ENCODE measurements at places on chromosomes 3 and 15.

GRCh38 chr15:74955017-74955416, 1.6 kb downstream of the RPP25 start:
- no peak for DNase-seq

GRCh38 chr3:48563382-48563918, at the start of gene UCN2:
Gene UCN2, minus strand, starts transcription at chr3:48563781. Its CDS starts 657 bp downstream, at chr3:48563124.
- DNase-seq = no peak

GRCh38 chr3:8489278-8489792, 12.3 kb upstream of the LMCD1 start:
- DNase-seq = no peak

- no peak for DNase-seq
These were observed 88.7 kb downstream of the GPR156 start for GRCh38 chr3:120196333-120196732.

DNA sequence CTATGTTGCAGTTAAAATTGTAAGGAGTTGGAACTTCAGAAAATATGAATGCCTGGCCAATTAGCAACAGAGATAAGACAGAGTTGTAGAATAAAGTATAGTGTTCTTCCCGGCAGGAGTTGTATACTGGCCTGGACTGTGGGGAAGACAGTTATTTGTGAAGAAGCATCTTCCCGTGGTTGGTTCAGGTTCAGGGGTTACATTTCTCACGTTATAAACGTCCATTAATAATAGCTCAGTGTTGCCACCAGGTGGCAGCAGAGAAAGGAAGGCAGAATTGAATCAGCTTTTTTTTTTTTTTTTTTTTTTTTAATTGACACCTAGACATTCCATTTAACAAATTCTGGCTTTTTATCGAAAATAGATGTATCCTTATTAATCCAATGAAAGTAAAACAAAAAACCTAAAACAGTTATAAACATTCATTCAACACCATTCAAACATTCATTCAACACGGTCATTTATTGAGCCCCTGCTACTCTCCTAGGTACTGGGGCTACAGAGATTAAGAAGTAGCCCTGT, 66.4 kb upstream of the NR2E3 start:
- DNase-seq = peak; percentile 37

GRCh38 chr3:188421151-188421821, 267.3 kb downstream of the LPP start:
- no peak for DNase-seq

DNA sequence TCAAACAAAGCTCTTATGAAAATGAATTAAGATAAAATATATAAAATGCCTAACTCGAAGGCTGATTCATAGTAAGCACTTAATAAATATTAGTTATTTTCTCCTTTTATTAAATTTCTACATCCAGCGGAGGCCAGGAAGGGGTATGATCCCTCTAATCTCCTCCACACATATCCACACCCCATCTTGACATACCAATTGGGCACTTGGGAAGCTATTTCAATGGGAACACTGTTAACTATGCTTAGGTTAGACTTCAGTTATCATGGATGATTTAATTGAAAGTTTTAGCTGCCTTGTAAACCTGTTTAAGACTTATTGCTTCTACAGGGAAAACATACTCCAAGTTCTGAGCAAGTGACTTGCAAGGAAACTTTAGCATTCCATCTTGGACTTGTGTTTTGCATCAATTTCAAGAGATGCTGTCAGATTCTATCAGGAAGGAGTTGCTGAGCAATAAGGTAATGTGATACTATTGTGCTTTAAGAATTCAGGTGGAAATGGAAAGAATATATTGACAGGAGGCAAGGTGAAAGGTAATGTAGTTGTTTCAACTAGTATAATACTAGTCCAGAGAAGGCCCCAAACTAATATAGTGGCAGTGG, 120.4 kb upstream of the TSPAN3 start:
- DNase-seq = no peak

DNA sequence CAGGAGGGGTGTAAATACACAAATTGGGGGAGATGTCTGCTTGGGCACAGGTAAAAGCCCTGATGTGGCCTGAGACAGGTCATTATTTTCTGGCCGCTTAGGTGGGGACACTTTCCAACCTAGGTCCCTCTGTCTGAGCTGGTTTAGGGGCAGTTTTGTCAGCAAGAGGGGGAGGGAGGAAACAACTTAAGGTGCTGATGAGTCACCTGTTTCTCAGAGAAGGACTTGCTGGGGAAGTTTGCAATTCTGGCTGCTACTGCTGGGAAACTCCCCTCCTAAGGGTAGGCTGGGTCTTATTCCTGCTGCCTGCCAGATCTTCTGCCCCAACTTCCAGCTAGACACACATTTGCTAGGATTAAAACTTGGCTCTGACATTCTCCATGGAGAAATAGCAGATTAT, 4.8 kb upstream of the RHOV start:
- DNase-seq = no peak

DNA sequence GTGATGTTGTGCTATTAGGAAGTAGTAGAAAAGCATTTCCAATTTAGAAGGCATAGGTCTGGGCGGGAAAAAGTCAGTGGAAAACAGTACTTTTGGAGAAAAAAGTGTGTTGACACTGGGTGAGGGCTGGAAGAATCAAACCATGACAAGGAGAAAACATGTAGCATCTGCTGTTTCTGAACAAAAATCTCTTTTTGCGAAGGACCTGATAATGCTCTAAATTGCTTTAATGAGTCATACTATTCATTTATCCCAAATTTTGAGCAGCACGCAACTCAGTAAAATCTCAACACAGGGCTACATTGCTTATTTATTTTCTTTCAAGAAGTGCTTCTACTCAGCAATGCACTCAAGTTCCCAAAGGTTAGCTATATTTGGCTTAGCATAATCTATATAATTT, 292.7 kb downstream of the DIPK2A start:
- no peak for DNase-seq

DNA sequence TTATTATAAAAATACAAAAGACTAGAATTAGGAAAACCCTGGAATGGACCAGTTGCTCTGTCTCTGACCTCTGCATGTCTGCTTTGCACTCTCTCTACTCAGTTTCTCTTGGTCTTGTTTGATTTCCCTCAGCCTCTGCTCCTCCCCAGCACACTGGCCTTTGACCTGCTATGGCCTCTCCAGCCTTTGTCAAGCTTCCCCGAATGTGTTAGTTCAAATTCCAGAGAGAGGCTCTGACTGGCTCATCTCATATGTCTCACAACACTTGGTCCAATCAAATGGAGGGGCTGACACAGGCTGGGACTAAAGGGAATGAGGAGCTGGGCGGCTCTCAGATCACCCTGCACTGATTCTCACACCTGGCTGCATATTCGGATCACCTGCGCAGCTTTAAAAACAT, 52.4 kb upstream of the CMTM8 start:
- DNase-seq = no peak

DNA sequence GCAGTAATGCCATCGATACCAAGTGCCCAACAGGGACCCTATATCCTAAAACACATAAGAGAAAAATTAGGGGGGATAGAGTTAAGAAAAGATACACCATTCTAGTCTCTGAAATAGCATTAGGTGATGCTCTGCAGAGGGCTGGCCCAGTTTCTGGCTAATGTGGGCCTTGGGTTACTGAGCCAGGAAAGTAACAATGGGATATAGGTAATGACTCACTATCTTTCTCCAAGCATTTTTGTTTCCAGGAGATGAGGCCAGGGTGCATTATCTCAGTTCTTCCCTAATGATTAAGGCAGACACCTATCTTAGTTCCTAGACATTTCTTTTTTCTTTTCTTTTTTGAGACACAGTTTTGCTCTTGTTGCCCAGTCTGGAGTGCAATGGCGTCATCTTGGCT, 50.0 kb downstream of the PRKAR2A start:
- DNase-seq = no peak

DNA sequence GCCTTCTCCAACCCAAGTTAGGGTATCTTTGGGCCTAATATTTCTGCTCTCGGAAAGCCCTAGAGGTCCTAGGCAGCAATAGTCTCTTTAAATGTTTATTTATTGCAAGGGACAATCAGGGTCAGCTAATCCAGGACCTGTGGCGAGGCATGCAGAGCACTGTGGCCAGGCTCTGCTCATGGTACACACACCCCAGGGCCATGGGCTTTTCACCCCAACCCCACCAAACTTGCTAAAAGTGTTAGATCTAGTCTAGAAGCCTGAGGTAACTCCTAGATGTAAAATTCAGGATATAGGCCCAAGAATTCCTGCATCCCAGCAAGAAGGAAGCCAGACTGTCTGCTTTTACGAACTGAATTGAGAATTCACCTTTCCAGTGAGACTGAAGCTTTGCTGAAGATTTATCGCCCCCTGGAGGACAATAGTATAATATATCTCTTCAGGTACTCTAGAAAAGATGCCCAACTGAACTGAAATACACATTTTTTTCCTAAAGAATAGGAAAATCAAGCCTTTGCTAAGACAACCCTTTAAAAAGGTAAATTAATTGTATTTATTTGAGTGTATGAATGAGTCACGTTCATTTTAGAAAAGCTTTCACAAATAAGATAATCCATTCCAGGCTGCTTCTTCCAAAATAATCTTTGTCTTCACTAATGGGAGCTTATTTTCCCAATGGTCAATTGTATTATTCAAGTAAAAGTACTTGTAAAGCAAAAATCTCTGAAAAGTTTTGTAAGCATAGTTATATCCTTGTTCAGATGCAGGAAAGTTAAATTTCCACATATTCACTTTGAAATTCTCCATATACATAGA, 89.8 kb downstream of the LRRC3B start:
- no peak for DNase-seq

DNA sequence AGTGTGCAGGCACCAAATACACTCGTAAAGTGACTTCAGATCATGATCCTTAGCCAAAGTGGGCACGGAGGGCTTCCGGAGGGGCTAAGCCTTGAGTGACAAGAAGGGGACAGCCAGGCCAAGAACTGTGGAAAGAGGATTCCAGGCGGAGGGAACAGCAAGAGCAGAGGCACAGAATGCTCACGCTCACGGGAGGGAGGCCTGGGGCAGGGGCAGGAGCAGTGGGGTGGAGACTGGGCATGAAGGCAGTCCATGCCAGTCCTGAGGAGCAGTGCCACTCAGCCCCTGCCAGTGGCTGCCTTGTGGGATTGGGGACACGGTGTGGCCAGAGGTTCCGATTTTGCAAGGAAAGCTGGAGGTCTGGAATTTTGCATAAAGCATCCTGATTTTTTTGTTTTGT, 36.0 kb downstream of the DNAJB8 start:
- DNase-seq = no peak

DNA sequence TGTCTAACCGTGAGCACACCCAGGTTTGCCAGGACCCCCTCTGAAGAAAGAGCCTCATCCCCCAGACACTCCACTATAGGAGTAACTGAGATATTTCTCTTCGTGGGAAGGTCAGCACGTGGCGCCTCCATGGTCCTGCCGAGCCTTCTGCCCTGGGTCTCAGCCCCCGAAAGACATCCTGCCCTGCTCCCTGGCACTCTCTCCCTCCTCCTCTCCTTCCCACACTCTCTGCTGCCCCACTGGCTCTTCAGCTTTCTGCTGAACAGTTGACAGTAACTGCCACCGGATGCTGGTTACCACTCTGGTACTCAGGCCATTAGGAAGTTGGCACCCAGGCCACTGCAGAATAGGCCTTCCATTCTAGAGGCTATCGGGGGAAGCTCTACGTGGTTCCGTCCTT, 185.2 kb downstream of the UACA start:
- DNase-seq = no peak

DNA sequence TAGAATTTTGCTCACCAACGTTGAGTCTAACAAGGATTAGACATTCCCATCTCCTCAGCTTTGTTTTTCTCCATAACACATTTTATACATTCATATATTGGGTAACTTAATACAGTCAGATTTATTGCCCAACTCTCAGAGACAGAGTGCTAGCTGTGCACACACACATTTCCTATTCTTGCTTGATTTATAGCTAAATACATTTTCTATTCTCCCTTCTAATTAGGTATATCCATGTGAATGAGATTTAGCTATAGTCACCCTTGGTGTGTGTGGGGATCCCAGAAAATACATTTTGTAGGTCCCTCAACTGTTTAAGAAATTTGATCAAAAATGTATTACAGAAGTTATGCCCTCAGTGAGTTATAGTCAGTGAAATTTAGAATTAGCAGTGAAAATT, 715.4 kb downstream of the NSUN3 start:
- no peak for DNase-seq

DNA sequence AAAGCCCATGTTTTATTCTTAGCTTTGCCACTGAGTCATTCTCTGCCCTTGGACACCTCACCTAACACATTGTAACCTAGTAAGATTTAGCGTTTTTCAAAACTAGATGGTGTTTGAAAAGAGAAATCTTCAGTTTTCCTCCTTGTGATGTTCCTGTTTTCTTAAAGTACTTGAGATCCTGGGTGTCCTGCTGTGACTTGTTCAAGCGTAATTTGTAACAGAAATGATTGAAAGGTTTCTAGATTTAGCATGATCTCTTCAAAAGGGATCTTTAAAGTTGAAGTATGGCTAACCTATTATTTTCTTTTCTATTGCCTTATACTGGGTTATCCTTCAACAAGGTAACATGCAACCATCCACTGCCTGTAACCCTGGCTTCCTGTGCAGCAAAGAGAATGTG, 32.6 kb upstream of the SPATA16 start:
- no peak for DNase-seq

DNA sequence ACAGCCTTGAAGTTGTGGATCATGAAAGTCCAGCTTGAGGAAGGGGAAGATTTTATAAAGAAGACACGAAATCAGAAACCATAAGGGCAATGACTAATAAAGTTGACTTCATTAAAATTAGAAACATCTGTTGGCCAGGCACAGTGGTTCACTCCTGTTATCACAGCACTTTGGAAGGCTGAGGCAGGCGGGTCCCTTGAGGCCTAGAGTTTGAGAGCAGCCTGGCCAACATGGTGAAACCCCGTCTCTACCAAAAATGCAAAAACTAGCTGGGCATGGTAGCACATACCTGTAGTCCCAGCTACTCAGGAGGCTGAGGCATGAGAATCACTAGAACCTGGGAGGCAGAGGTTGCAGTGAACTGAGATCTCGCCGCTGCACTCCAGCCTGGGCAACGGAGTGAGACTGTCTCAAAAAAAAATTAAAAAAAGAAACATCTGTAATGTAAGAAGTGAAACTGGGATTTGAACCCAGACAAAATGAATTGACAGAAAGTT, 7.9 kb upstream of the UBXN7 start:
- DNase-seq = no peak
